ENCODE measurements at places on chromosomes 11 and 22.

- no peak for DNase-seq
Measured at GRCh38 chr11:112523477-112523876, 262.8 kb upstream of the PLET1 start.

- DNase-seq, result no peak
Measured at GRCh38 chr11:130414107-130415080, 14.0 kb downstream of the ADAMTS8 start.

DNA sequence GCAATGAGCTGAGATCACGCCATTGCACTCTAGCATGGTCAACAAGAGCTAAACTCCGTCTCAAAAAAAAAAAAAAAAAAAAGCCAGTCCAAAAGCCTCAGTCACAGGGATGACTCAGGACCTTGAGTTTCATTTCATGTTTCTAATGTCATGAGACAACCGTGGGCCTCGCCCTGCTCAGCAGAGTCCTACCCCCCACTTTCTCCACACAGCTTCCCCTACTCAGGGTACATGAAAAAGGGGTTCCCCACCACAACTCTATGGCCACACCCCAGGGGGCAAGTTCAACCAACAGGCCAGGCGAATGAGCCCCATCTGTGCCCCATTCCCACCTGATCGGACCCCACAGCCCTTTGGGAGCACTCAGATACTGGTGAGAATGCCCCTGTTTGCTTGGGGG, 24.3 kb upstream of the ADA2 start:
- peak; percentile 39 for DNase-seq

DNA sequence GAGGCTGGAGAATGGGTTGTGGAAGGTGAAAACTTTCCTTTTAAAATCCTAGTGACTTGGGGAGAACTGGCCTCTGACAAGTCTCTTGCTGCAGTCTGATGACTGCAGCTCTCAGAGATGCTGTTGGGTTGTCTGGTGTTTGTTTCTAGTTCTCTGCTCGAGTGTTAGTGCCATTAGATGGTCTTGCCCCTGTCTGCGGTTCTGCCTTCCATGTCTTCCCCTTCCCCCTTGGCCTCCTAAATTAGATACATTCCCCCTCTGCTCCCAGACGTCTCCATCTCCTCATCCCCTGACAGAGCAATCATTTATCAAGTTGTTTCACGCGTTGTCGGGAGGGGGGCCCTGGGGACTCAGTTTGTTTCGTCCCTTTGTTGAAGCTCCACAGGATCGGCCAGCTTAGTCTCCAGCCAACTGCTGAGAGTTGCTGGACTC, 67.7 kb downstream of the CECR2 start:
- no peak for DNase-seq

DNA sequence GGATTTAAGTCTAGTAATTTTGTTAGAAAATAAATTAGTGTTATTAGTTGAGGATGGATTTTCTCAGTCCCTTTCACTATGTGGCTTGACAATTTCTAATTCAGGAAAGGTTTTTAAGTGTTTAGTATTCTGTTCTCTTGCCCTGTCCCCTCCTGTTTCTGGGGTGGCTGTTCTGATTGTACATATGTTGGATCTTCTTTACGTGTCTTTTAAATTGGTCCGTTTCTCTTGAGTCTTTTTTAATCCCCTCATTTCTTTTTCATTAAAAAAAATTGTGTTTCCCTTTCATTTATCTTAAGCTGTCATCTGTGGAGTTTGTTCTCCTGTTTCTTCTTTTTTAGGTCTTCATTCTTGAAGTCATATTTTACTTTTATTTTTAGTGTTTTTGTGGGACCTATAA, 12.5 kb downstream of the ZBED4 start:
- no peak for DNase-seq

GRCh38 chr11:121936781-121937447, 179.1 kb downstream of the BLID start:
- DNase-seq, result no peak

DNA sequence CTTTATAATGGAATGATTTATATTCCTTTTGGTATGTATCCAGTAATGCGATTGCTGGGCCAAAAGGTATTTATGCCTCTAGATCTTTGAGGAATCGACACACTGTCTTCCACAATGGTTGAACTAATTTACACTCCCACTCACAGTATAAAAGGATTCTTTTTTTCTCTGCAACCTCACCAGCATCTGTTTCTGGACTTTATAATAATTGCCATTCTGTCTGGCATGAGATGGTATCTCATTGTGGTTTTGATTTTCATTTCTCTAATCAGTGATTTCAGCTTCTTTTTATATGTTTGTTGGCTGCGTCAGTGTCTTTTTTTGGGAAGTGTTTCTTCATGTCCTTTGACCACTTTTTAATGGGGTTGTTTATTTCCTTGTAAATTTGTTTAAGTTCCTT, 679.3 kb downstream of the JRKL start:
- no peak for DNase-seq

DNA sequence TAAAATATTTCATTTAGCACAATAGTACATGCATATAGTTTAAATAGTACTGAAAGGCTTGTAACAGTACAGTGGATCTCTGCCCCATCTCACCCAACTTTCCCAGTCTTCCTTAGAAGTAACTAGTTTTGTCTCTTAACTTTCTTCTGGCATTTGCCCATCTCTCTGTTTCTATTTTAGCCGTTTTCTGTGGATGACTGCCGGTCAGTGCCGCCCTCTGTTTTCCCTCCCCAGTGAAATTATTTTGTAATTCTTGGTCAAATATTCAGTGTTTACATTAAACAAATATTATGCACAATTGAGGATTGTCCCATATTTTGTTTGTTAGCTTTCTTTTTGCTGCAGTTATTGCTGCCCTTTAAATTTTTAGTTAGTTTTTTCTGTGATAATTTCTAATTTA, 8.3 kb downstream of the PDHX start:
- DNase-seq, result no peak

DNA sequence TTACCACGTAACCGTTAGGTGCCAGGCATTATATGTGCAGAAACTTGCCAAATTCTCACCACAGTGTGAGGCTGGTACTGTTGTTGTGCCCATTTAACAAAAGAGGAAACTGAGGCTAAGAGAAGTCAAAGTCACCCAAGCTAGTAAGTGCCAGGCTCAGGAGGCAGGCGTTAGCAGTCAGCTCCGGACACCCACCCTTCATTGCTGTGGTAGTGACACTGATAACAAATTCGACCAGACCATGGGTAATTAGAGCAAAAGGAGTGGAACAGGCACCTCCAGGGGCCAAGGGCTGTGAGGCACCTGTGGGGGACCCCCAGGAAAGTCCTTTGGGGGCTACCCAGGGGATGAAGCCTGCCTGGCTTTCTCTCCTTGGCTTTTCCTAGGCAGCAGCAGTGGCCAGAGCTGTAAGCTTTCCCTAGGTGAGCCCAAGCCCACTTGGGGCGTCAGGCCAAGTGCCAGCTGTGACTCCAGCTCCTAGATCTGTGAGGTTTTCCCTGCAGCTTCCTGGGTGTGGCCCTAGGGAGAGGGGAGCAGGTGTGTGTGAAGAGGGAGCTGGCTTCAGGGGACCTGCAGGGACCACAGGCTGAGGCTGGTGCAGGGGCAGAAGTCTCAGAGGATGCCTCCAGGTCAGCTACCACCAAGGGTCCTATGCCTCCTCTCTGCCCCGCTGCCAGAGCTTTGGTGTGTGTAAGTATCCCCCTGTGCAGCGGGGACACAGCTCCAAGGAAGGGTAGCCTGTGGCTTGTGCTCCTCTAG, 19.7 kb upstream of the ALX4 start:
- DNase-seq, result no peak

GRCh38 chr11:20590381-20590780, 9.0 kb upstream of the SLC6A5 start:
- DNase-seq, result no peak

- no peak for DNase-seq
Measured at GRCh38 chr11:117606790-117607189, 190.2 kb downstream of the DSCAML1 start.

GRCh38 chr22:21966643-21967516, 14.2 kb upstream of the PPM1F start:
- DNase-seq, result no peak

DNA sequence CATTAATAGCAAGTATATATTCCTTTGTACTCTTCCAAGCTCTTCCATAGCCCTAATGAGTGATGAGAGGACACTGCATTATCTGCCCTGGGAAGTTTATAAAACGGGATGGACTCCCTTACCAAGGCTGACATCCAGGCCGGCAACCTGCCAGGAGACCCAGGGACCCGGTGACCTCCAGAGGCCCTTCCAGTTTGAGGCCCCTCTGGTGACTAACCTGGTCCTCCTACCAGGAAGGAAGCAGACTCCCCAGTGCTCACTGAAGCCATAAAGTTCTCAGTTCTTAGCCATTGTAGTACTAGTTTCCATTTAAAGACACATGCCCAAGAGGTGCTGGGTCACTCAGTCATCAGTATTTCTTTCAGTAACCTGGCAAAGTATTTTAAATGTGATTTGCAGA, 345.4 kb downstream of the TENM4 start:
- DNase-seq, result no peak

GRCh38 chr11:2563213-2564007, 118.6 kb downstream of the KCNQ1 start:
- DNase-seq, result no peak

- DNase-seq, result peak; percentile 45
Measured at GRCh38 chr11:94938095-94939055, 35.0 kb downstream of the CWC15 start.

DNA sequence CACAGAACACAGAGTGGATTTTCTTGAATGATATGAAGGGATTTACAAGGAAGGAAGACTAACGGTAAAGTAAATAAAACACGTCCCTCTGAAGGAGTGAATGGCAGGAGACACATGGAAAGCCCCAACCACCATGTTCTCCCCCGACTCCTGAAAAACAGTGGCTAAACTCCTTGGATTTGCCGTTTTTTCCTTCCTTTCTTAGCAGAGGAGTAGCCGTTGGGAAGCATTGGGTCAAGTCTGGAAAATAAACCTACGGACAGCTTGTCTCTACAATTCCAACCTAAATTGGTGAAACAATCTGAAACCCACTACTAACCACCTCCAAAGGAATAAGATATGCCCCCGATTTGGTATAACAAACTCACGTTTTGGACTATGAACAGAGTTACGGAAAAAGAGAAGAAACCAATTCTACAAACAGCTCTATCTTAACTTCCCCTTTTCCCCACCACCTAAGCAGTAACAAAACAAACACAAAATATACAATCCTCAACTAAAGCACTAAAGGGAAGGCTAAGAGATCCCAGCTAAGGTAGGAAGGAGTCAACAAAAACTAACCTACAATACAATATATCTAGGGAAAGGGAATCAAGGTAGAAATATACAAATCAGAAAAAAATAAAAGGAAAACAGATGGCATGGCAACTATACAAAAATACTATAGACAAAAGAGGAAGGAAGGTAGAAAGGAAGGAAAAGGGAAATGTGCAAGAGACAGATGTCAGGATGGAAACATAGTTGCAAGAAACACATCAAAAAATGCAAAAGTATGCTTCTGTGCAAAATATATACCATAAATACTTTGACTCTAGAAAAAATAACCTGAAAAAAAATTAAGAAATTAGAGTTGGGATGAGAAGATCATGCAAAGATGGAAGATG, 43.8 kb upstream of the LYVE1 start:
- no peak for DNase-seq

- DNase-seq, result no peak
Measured at GRCh38 chr11:48003926-48004325, 23.6 kb downstream of the PTPRJ start.

- DNase-seq, result no peak
Measured at GRCh38 chr11:1015826-1016545, 20.5 kb downstream of the MUC6 start.

DNA sequence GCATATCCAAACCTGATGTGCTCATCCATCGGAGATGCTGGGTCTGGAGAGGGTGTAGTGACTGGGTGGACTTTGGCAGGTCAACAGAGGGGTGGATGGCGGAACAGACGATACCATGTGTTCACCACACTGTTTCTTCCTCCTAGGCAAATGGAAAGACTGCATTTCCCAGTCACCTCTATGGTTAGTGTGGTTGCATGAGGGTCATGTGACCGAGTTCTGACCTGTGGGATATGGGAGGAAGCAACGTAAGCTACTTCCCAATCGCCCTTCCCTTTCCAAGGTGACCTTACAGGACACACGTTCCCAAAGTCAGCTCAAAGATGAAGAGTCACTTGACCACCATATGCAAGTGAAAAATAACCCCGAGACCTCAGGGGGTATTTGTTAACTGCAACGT, 27.7 kb downstream of the TSPAN32 start:
- no peak for DNase-seq

DNA sequence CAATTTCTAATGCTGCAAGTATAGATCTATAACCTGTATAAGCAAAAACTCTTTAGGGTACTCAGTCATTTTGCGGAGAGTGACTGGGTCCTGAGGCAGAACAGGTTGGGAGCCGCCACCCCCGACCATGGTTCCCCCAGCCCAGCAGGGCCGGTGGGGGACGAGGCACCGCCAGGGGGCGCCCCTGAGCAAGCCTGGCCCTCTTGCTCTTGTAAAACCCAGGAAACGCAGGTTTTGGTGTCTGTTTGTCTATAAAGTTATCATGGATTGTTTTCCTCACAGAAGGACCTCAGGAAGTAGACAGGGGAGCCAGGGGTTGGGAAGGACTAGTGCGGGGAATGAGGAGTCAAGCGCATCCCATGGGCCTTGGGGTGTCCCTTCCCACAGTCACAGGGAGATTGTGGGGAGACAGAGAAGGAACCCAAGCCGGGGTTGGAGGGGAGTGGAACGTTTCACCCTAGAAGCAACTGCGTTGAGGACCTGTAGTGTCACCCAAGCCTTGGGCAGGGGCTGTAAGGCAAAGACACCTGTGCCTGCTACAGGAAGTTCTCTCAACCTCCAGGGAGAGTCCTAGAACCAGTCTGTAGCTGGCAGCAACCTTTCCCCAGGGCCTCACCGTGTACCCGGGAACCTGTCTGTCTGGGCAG, 26.4 kb downstream of the KCTD17 start:
- DNase-seq, result peak; percentile 27

DNA sequence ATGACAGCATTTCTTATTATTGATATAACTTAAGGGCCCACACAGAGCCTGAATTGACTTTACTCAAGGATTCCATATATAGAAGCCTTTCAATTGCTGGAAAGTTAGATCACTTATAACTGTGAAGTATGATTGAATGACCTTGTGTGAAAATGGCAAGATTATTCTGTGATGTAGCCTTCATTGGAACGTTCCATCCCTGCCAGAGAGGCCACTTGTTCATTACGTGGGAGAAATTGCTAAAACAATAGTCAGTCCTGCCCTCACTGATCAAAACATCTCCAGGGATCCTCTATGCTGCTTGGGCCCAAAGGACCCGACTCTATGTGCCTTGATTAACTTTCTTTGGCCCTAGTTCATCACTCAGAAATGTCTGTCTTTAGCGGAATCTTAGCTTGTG, 159.5 kb upstream of the BLID start:
- no peak for DNase-seq

DNA sequence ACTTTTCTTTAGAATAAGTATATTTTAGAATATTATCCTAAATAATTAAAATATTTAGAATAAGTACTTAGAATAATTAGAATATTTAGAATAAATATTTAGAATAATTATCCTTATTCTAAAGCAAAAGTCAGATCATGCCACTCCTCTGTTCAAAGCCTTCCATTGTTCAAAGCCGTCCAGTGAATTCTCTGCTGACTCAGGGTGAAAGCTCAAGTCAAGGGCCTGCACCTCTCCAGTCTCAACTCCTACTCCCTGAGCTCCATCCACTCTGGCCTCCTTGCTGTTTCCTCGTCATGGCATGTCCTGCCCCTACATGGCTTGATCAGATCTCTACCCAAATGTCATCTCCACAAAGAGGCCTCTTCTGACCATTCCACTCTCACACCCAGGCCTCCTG, 30.0 kb downstream of the PLEKHA7 start:
- no peak for DNase-seq

GRCh38 chr11:48005136-48005535, 24.8 kb downstream of the PTPRJ start:
- DNase-seq, result no peak

GRCh38 chr11:26072614-26073153, 259.2 kb upstream of the ANO3 start:
- no peak for DNase-seq

Measured in umbilical cord (tissue), 2 donors.